CD4-positive, alpha-beta T cell treated with Interleukin-21 for 1 hour (primary cell): ENCODE measurements at places on chromosomes 11 and 22.

GRCh38 chr11:37558619-37559210, 960.7 kb upstream of the RAG2 start:
- DNase-seq: no peak

- DNase-seq: no peak
These were observed 68.4 kb upstream of the SORL1 start for GRCh38 chr11:121383716-121384115.

DNA sequence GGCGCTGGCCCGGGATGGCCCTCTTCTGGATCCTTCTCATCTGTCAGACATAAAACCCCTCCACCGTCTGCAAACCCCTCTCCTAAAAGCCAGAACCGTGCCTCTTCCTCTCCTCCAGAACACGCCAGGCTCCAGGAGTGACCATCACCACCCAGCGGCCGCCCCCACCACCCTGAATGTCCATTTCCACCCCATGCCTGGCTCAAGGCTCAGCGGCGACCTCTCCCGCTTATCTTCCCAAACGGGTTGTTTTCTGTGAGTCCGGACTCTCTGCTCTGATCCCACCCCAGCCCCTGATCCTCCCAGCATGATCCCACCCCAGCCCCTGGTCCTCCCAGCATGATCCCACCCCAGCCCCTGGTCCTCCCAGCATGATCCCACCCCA, 37.6 kb downstream of the CELSR1 start:
- DNase-seq: no peak

DNA sequence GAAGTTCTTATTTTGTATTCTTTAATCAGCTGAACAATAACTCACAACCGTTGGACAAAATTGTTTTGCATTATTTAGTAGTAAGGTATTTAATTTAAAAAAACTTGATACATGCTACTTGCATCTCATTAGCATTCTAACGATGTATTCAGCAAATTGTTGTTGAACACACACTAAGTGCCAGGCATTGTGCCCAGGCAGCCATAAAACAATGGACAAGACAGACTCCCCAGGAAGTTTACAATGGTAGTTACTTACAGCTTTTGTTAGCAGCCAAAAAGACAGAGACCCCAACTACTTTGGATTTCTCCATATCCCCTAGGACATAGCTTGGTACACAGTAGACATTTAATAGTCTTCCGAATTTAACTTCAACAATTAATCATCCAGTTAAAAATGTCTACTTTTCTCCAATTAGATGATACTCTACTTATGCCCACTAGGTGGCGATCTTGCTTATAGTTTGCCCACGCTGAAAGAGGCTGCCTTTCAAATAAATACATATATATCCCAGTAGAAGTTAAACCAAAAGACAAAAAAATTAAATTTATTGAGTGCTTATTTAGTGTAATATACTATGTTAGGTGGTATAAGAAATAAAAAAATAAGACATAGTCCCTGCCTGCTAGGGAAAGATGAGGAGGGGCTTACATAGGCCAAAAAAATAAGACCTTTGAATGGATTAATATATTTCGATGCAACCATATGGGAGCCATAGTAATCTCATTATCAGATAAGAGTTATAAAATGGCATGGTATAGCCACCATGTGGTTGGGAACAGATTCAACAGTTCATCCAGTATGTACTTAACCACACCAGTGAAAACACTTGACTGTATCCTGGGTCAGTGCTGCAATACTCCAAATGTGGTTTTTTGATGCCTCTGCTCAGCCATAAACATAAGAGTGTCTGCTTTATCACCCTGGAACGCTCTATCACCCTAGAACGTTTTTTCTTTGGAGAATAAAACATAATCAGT, 2.0 kb upstream of the FJX1 start:
- peak; percentile 48 for DNase-seq

DNA sequence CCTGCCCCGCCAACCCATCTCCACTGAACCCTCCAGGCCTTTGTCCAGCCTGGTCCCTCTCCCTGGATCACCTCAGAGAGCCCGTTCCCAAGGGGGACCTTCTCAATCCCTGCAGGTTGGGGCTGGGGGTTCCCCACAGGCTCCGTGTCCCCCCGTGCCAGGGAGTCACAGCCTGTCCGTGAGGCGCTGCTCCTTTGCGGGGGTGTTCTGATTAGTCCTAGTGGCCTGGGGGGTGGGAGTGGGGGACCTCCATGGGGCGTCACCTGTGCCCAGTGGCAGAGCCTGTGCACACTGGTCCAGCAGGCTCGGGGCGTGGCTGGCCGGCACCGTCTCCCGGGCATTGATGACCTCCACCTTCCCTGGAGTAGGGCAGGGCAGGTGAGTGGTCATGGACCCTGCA, 11.6 kb downstream of the GGT5 start:
- no peak for DNase-seq

DNA sequence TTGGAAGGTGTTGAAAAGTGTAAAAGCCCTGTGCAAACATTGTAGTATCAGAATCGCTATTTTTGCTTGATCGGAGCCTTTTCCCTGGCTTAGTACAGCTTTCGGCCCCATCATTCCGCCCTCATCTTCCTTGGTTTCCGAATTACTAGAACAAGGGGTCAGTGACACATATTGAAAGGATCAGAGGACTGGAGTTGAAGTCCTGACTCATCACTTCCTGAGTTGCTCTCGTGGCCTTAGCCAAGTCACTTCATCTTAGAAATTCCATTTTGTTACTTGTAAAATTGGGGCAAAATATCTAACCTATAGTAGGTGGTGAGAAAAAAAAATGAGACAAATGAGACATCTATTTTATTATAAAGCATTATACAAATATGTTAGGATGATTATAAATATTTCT, 375.0 kb downstream of the NTM start:
- no peak for DNase-seq

GRCh38 chr11:64848214-64848825, 3.9 kb upstream of the CDC42BPG start:
- no peak for DNase-seq

GRCh38 chr11:73972620-73973449, 9.8 kb downstream of the UCP2 start:
- no peak for DNase-seq

DNA sequence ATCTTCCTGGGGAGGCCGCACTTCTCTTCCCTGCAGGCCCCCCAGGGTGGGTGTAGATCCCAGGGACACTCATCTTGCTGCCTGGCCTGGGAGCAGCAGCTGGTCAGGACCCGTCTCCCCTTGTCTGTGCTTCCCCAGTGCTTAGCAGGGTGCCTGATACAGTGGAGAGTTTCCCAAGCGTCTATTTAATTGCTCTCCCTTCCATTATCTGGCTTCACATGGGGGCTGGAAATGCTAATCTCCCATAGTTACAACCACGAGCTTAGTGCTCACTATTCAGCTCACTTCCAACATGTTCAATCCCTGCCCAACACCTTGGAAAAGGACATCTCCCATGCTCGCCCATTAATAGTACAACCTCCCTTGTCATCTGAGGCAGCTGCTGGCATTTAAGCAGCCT, 100.5 kb downstream of the DSCAML1 start:
- no peak for DNase-seq

DNA sequence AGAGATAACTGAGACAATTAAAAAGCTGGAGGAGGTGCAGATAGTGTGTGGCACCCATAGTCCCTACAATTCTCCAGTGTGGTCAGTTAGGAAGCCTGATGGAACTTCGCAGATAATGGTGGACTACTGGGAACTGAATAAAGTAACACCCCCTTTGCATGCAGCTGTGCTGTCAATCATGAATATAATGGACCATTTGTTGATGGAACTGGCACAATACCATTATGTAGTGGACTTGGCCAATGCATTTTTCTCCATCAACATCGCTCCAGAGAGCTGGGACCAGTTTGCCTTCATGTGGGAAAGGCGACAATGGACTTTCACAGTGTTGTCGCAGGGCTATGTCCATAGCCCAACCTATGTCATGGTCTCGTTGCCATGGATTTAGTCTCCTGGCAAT, 324.2 kb downstream of the TMEM135 start:
- DNase-seq: no peak

DNA sequence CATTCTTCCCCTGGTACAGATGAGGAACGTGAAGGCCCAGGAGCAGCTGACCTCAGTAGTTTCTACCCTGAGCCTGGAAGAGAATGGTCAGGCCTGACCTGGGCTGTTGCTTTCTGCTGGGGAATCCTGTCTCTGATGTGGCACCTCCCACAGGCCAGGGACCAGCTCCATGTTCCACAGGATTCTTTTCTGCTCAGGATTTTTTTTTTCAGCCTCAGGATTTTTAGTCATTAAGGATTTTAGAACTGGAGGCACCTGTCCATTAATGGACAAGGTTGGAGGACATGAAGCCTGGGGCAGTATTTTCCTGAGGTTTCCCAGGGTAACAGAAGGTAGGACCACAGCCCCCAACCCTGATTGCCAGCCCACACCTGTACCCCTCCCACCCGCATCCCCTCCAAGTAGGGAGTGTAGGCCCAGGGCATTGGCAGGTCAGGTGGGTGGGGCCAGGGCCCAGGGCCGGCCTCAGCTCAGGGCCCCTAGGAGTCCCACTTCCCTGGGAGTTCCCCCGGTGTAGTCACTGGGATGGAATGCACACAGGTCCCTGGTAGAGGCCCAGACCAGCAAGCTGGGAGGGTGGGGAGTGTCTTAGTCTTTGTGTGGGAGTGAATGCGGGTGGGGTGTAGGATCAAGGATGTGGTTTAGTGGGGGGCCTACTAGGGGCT, 16.1 kb downstream of the BIK start:
- DNase-seq: no peak

DNA sequence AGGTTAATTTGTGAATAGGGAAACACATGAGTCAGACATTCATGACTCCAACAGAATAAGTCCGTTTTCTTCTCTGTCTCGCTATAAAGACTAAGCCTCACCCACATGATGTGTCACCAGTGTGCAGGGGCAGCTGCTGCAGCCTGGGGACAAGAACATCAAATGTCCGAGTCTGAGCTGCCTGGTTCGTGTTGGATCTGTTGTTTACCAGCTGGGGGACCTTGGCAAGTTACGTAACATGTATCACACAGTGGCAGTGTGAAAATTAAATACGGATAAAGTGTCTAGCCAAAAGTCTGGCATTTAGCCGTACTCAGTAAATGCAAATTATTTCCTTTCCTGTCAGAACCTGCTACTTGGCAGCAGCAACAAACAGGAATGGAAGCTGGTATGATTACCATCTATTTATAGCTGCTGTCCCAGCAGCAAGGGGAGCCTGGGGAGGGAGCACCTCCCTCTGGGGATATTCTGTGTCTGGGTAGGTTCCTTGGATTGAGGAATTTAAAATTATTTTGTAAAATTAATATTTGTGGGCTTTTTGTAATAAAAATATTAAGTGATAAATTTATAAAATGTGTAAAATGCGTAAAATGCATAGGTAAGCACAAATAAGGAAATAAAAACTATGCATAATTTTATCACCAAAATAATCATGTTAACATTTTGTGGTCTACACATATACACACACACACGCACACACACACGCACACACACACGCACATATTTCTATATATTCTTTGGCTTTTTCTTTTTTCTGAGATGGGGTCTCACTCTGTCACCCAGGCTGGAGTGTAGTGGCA, 1.3 kb upstream of the CLDN25 start:
- DNase-seq: no peak

- no peak for DNase-seq
These were observed 35.8 kb downstream of the TNKS1BP1 start for GRCh38 chr11:57288771-57289579.
